ENCODE measurements at places on chromosomes 16 and 17.

- no peak for DNase-seq
Measured at GRCh38 chr16:60170196-60170595, 1436.1 kb upstream of the GOT2 start.

GRCh38 chr17:8091033-8091687, 3.6 kb upstream of the ALOX12B start:
- DNase-seq: peak; percentile 7

GRCh38 chr17:42775534-42776098, 2.4 kb downstream of the VPS25 start:
- peak; percentile 73 for DNase-seq

DNA sequence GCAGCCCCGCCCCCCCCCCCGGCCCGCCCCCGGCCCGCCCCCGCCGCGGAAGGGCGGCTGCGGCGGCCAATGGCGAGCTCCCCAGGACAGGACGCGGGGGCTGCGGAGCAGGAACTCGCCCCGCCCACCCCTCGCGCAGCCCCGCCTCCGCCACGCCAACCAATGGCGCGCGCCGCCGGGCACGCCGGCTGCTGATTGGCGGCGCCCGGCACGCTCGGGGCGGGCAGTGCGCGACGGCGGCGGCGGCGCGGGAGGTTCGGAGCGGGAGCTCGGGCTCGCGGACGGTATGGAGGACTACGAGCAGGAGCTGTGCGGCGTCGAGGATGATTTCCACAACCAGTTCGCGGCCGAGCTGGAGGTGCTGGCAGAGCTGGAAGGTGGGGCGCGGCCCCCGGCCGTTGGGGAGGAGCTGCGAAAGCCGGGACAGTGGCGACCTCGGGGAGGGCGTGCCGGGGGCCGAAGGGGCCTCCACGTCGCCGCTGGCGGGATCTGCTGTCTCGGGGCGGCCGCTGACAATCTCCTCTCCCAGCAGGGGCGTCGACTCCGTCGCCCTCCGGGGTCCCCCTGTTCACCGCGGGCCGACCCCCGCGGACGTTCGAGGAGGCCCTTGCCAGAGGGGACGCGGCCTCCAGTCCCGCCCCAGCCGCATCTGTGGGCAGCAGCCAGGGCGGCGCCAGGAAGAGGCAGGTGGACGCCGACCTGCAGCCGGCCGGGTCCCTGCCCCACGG, at the start of gene CHTF18:
Gene CHTF18 (plus strand): TSS at position 222 of the 728 bp plus-strand sequence. CDS start 65 bp downstream, at position 287.
- peak; percentile 93 for DNase-seq

DNA sequence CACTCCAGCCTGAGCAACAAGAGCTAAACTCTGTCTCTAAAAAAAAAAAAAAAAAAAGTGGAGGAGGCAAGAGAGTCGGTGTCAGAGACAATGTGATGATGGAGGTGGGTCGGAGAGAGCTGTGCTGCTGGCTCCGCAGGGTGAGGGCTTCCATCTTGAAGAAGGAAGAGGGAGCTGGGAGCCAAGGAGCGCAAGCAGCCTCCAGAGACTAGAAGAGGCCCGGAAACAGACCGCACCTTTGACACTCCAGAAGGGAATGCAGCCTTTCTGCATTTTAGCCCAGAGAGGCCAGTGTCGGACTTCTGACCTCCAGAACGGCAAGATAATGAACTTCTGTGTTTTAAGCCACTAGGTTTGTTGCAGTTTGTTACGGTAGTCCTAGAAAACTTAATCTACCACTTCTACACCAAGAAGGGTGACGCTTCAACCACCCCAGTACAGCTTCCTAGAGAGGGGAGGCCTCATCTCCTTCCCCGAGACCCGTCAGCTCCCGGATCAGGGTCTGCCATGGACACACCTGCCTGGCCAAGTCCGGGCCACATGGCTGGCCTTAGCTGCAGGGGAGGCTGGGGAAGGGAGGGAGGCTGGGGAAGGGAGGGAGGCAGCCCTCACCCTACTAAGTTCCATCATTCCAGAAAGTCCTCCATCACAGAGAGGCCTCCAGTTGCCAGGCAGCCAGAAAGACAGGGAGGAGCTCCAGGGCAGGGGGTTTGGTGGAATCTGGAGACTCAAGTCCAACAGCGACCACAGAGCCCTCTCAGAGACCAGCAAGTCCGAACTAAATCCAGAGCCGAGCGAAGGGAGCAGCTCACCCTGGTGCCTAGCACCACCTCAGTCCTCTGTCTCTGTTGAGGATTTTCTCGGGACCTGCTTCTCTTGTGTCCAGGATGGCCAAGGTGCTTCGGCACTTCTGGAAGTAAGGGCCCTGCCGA, 13.2 kb upstream of the RBFOX3 start:
- DNase-seq: no peak

- DNase-seq: no peak
Measured at GRCh38 chr16:87486282-87486681, 6.5 kb downstream of the ZCCHC14 start.
